ENCODE measurements at places on chromosomes 2 and 18.
A peak's percentile ranks its signal among the peaks of the same experiment; 100 is the strongest.

DNA sequence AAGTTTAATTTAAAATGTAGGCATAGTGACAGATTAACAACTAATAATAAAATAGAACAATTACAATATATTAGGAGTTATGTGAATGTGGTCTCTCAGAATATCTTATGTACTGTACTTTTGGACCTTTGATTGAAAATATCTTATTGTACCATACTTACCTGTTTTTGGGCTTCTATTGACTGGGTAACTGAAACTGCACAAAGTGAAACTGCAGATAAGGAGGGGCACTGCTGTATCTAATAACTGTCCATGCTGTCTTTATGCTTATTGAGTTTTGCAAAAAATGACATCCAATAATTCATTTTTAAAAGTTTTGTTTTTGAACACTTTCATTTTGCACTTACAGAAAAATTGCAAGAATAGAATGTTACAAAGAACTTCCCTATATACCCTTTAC is 19.9 kb downstream of the BIRC6 start:
- no peak for DNase-seq

GRCh38 chr18:1229634-1230033 is 325.0 kb downstream of the ADCYAP1 start:
- DNase-seq = no peak

GRCh38 chr2:15660491-15661294 is 69.0 kb downstream of the DDX1 start:
- no peak for DNase-seq

DNA sequence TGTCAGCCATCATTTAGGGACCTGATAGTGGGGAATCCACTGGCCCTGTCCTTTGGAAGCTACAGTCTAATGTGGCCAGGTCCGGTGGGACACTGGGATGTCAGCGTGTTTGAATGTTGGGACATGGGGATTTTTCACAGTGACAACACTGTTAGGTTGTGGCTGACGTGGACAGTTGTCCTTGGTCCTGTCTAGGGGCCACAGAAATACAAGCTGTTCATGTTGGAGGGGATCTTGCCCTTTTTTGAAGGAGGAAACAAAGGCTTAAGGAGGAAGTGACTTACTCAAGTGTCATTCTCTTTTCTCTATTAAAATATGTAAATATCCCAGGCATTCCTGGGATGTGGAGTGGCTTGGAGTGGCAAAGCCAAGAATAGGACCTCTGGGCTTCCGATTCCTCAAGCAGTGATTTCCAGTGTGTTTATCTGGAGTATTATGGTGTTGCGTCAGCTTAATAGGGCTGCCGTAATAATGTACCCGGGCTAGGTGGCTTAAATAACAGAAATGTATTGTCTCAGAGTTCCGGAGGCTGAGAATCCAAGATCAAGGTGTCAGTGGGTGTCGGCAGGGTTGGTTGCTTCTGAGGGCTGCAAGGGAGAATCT is 8.5 kb downstream of the ACOXL start:
- no peak for DNase-seq

DNA sequence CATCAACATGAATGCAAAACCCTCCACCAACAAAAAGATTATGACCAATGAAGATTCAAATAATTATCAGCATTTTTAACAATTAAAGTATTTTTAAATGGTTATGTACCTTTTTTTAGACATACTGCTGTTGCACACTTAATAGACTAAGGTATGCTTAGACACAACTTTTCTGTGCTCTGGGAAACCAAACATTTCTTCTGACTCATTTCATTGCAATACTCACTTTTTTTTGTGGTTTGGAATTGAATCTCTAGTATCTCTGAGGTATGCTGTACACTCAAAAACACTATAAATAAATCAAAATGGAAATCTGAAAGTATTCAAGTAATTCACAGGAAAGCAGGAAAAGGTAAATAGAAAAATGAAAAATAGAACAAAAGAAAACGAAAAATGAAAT is 247.9 kb upstream of the POU3F3 start:
- DNase-seq = peak; percentile 1

DNA sequence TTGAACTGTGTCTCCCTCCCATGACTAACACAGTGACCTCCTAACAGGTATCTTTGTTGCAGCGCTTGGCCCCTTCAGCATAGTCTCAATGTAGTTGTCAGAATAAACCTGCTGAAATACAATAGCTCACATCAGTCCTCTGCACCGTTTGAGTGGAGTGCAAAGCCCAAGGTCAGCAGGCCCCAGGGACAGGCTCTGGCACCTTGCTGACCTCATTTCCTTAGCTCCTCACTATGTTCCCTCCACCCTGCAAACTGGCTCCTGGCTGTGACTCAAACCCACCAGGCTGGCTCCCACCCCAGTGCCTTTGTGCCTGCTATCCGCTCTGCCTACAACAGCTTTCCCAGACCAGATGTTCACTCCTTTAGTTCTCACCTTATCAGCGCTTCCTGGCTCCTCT is 146.7 kb downstream of the LRATD1 start:
- no peak for DNase-seq

GRCh38 chr2:196233805-196234475 is 62.6 kb upstream of the STK17B start:
- DNase-seq = peak; percentile 67

GRCh38 chr2:100703213-100703612 is 116.7 kb upstream of the NPAS2 start:
- DNase-seq = no peak

- peak; percentile 71 for DNase-seq
These were observed 686 bp downstream of the UBXN4 start for GRCh38 chr2:135742325-135742757.

DNA sequence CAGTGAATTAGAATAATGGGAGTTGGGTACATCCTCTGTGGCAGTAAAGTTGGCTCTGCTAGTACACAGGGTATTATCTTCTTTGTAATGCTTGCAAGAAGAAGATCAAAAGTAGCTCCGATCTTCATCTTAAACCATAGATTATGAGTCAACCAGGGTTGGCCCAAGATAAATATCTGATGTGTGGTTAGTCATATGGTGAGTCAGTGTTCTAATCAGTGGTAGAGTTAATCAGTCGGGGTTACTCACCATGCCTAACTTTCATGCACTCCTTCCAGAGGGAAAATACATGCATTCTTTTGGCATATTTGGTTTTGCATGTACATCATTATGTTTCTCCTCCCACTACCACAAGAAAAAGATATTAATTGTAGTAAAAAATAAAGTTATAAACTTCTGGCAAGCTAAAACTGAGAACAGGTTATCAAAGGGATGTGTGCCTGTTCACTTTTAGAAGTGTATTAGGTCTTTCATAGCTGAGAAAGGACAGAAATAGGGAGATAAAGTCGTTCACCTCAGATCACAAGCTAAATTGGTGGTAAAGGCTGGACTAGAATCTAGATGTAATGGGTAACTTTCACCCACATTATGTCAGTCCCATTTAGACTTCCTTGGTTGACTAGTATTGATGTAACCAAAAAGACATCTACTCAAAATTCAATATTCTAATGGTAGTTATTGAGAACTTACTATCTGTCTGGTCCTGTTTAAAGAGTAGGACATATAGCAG is 684.4 kb downstream of the IRS1 start:
- peak; percentile 96 for DNase-seq

DNA sequence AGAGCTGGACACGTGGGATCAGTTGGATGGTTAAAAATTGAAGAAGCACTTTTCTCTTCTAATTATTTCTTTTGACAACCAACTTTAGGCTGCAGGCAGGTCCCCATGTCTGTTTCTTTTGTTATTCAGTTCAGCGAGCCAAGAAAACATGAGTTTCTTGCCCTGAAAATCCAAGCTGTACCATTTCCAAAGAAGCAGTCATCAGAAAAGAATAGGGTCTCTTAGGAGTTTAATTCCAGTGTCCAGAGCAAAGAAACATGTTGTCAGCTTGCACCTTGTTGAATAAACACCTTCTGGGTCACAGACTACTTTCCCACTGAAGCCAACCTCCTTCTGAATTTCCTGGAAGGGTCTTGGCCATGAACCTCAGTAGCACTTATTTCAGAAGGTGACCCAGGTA is 170.5 kb upstream of the COPS8 start:
- DNase-seq = no peak

GRCh38 chr2:39728941-39729351 is 50.1 kb downstream of the THUMPD2 start:
- peak; percentile 52 for DNase-seq

GRCh38 chr18:49029628-49030027 is 78.9 kb upstream of the SMAD7 start:
- no peak for DNase-seq

GRCh38 chr18:28015671-28016070 is 161.3 kb downstream of the CDH2 start:
- no peak for DNase-seq

DNA sequence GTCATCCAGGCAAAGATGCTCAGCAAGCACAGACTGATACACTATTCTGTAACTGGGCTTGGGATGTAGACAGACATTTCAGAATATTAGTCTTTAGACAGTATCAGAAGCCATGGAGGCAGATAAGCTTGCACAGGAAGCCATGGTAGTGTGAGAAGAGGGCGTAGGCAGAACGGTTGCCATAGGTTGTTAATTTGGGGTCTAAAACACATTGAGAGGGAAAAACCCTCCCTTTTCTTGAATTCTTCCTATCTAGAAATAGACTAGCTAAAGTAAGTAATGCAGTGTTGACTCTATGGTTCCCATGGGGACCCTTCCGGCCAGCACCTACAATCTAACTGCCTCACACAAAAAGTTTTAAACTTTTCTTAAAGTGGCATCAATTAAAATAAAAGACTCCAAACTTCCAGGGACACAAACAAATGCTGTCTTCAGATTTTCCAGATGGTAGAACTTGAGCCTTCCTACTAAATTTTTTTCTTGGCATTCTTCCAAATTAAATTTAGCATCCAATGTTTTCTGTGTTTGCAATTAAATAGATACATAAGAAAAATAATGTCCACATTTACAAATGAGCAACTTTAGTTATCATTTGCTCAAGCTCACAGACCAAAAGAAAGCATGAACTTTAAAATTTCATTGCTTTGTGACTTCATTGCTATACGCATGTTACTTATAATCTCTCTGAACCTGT is 1.9 kb downstream of the PRKRA start:
- no peak for DNase-seq

All from cardiac fibroblast (primary cell).